ENCODE measurements at places on chromosomes 5 and 9.
A peak's percentile ranks its signal among the peaks of the same experiment; 100 is the strongest.

- DNase-seq, result no peak
Measured at GRCh38 chr5:32190095-32190494, 16.0 kb upstream of the GOLPH3 start.

DNA sequence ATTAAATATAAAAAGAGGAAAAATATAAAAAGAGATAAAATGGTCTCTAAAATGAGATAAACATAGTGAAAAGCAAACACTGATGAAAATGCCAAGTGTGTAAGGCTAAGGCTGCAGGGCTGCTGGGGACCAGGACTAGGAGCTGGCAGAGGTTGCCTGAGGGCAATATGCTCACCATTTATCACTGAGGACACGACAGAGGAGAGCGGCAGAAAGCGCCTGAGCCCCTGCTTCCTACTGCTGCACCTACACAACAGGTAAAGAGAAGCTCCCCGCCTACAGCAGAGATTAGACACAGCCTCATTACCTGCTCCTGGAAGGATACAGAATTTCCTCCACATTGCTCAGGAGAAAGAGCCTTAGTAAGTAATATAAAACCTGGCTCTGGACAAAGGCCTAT lies 70.7 kb upstream of the PPP1R2B start:
- no peak for DNase-seq

DNA sequence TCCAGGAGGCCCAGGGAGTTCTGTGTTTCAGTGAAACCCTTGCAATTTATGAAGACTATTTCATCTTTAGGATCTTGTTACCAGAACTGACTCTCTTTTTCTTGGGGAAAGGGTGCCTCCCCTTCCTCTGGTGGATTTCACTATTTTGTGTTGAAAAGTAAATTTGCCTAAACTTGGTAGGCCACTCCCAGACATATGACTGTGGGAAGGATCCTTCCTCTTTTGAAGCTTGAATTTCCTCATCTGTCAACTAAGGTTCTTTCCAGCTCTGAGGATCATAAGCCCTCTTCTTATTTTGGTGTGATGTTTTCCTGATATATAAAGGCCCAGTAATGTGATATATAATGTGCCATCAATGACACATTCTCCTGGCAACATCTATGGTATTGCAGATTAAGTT lies 59.1 kb upstream of the ZFAND5 start:
- no peak for DNase-seq

GRCh38 chr9:14346231-14346791 lies 32.4 kb upstream of the NFIB start:
- DNase-seq, result no peak

- DNase-seq, result no peak
Measured at GRCh38 chr5:64874753-64875152, 106.0 kb downstream of the CWC27 start.

GRCh38 chr9:2260417-2261306 lies 245.5 kb downstream of the SMARCA2 start:
- peak; percentile 70 for DNase-seq

DNA sequence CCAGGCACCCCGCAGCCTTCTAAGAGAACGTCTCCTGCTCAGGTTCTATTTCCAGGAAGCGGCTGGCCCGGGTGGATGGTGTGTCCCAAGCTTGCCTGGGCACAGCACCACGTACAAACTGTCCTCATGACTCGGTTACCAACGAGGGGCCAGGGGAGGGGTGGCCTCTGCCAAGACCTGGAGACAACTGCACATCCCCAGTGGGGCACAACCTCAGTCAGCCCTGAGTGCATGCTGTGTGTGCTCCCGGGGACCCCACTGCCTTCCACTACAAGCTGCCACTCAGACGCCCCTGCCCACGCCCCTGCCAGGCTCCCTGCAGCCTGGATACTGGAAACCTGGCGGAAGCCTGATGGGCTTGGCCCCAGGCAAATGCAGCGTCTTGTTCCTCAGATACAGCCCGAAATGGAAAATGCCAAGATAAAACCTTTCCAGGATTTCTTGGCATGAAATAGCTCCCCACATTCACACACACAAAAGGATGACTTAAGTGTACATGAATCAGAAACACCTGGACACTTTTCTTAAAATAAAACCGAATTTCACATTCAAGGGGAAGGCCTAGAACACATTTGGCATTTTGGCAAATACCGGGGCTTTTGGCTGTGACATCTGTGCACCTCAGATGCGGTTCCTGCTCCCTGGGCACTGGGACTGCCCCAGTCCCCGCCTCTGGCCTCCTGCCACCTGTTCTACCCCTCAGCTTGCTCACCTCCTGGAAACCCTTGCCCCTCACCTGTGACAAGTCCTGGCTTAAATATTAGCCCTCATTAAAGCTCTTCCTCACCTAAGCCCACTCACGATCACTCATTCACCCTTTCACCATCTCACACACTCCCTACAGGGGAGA lies 62.5 kb downstream of the COL23A1 start:
- no peak for DNase-seq

- DNase-seq, result no peak
Measured at GRCh38 chr5:131129306-131129705, 35.8 kb downstream of the HINT1 start.

GRCh38 chr9:31541721-31542281 lies 842.6 kb upstream of the ACO1 start:
- no peak for DNase-seq

DNA sequence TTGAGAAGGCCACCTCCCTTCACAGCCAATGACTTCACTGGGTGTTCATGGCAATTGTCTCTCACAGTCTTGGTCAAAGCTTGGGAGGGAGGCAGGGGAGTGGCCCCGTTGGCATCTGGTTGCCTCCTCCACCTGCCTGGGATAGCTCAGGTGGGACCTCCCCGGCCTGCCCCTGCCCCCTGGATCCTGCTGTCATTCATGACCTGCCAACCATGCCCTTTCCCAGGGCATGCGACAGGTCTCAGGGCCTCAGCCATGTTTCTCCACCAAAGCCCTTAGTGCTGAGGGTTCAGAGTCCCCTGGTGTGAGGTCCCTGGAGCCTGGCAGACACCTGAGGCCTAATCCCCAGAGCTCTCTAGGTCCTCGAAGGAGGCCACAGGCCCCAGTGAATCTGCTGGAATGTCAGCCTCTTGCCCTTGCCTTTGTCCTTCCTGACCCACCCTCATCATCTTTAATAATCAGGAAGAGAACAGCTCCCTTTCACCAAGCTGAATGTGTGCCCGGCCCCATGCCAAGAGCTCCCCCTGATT lies 5.6 kb downstream of the DAB2IP start:
- no peak for DNase-seq

DNA sequence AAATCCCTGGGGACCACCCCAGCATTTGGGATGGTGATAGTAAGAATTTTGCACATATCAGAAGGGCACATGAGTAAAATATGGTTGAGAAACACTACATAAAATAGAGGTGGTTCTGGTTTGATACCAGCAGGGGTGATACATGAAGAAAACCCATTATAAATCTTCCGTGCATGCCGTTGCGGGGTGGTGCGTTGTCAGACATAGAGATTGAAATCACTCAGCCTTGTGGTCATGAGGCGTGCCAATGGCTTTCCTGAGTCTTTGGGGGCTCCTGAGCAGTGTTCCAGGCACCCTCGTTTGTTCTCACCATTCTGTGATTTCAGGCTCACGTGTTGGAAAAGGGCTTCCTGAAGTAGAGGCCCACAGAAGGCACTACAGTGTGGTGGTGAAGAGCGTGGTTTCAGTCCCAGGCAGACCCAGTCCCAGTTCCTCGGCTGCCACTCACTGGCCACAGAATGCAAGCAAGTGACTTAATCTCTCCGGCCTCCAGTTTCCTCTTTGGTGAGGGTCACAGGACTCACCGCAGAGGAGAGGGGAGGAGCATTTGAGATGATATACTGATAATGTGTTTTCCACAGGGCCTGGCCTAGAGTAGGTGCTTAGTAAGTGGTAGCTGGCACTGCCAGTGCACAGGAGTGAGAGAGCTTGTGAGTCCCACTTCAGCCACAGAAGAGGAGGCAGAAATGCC lies 20.5 kb upstream of the GLRX start:
- no peak for DNase-seq

DNA sequence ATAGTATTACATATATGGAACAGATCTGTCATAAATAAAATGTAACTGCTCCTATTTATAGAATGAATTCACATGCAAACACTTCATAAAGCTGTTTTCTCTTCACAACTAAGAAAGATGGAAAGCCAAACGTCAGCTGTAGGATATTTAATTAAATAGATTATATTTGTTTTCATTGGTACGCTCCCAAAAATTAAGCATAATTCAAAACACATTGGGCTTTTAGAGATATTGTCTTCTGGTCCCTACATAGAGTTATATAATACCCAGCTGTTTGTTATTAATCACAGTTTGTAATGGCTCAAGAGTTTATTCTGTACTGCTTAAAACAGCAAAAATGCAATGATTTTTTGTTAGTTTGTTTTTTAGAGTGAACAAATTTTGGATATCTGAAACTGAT lies 61.2 kb downstream of the MRPS30 start:
- no peak for DNase-seq

DNA sequence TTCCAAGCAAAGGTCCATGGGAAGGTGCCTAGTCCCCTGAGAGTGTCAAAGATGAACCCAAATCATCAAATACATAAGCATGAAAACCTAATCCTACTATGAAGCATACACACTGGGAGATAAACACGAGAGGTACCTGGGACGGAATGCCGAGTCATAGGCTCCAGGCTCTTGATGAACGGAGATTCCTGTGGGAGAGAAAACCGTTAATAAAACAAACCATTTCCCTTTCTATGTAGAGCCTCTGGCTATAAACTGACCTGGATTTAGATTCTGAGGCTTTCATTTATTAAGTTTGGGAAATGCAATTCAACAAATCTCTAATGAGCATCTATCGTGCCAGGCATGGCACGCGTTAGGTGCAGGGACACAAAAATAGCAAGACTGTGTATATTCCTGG lies 206.4 kb upstream of the IL12B start:
- DNase-seq, result no peak

DNA sequence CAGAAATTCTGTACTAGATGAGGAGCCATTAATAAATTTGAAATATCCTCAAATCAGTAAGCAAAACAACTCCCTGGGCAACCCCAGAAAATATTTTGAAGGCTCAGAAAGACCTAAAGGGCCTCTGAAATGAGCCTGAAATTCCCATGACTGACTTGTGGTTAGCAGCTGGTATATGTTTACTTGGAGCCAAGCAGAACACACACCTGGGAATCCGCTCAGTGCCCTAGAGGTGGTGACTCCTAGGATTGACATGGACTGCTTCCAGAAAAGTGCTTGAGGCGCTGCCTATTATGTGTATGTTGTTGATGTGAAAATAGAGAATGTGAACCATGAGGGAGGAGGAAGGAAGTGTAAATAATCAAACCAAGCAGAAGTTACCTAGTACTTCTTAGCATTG lies 14.7 kb downstream of the RFK start:
- no peak for DNase-seq

DNA sequence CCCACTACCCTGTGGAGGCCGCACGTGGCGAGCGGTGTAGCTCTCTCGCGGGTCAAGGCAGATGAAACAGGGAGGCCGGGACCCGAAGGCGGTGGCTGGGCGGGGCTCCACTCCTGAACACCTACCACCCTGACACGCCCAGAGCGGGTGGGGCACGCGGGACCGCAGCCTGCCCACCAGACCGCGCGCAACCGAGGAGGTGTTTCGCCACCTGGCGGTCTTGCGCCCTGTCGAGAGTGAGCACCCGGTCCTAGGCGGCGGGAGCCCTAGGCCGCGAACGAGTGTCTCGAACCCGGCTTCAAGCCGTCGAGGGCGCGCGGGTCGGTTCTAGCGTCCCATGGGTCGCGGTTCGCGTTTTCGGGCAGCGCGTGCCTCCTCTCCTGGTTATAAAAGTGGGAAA lies 2.2 kb upstream of the EXOSC3 start:
- DNase-seq, result no peak

DNA sequence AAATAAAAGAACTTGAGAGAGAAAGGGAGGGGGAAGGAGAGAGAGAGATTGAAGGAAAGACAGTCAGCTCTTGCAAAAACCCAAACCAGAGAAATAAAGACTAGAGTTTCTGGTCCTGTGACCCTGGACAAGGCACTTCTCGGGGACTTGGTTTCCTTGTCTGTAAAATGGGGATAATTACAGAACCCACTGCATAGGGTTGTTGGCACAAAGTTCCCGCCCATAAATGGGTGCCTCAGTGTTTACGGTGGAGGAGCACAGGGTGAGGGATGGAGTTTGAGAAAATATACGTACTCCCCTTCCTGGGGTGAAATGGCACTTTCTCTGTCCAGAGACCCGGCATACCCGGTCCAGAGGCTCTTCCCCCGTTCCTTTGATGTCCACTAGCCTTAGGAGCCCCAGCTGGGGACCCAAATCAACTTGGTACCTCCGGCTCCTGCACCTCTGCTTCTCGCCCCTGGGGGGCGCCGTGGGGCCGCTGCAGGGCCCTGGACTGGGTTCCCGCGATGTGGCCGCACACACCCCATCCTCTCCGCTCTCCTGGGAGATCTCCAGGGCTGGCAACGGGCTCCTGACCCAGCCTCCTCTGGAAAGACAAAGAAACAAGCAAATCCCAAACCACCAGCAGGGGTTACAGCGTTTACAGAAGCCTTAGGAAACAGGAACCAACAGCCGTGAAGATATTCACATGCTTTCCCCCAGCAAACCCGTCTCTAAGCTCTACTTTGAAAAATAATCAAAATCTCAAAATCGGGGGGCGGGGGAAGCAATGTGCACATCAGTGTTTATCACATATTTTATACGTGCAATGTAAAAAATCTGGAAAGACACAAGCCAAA lies 26.3 kb downstream of the PTGES start:
- peak; percentile 66 for DNase-seq

- DNase-seq, result no peak
Measured at GRCh38 chr9:128920381-128921058, at the start of gene PHYHD1. PHYHD1 (plus strand) TSS chr9:128920982; CDS start chr9:128922324, 1,342 bp downstream.

DNA sequence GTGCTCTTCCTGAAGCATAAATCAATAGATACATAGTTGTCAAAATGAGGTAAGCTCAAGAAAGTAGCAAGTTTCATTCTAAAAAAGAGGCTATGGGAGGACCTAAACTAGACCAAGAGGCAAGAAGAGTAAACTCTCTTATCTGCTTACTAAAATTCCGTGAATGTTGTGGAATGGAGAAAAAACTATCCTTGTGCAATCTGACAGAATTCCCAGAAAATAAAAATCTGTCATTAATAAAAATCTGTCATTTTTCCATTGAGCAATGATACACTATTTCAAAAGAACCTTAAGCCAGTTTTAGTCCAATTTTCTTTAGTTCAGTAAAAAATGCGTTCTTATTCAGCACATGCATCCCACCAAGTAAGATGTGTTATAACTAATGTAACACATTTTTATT lies 15.9 kb upstream of the FANCC start:
- no peak for DNase-seq

DNA sequence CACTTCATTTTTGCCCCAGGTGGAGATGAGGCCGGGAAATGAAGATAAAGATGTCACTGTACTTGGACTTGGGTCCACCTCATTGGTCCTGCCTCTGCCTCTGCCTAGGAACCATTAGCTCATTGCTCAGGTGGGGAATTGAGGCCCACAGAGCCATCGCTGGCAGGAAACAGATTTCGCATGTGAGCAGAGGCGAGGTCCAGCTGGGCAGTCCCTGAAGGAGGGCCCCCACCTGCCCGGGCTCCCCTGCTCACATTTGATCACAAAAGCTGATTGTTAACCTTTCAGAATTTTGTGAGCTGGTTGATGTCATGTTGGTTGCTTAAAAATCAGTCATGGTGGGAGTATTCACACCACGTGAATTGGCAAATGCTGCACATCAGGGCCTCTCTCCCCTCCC lies 273.8 kb upstream of the MVB12B start:
- no peak for DNase-seq

GRCh38 chr9:77453825-77454647 lies 194.1 kb downstream of the GNA14 start:
- no peak for DNase-seq

GRCh38 chr5:126280846-126281245 lies 142.4 kb upstream of the GRAMD2B start:
- no peak for DNase-seq

GRCh38 chr9:24765025-24765756 lies 219.5 kb upstream of the IZUMO3 start:
- no peak for DNase-seq
